NCI-H1417 treated with DMSO at 0.1 percent for 48 hours (cell line): ENCODE measurements at places on chromosomes 5 and 9.

DNA sequence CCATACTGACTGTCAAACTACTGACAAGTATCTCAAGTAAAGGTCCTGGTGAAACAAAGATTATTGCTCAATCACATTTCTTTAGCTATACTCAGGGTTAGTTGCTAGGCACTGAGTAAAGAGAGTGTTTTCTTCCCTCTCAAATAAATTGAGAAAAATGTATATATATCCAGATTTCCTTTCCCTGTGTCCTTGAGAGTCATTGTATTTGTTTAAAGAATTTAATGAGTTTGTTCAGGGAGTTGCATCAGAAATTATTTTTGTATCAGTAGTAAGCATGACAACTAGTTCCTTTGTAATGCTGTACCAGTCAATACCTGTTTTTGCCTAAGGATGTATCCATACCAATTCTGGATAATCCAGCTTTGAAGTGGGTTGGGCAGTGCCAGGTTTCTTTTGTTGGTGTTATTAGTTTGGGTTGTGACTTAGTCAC, 3.2 kb upstream of the ANKHD1 start:
- DNase-seq = no peak

DNA sequence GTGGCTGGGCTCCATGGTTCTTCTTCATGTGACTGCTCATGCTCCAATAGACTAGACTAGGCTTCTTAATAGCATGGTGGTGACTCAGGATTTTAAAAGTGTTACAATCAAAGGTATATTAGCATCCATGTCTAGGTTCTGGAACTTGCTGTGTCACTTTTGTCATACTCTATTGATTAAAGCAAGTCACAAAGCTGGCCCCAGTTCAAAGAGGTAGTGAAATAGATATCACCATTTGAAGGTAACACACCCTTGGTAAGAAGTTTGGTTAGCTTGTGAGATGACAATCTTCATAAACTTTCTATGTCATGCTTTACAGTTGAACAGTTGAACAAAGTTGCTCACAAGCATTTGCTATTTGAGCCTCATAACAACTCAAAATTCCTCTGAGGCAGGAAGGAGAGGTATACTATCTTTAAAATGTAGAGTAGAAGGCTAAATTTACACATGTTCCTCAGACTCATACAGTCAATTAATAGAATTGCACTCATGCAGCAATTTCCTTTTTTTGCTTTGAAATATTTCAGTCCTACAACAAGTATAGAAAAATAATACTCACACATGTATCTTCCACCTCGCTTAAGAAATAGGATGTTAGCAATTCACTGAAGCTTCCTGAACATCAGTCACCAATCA, 56.8 kb upstream of the TMEM252 start:
- no peak for DNase-seq

DNA sequence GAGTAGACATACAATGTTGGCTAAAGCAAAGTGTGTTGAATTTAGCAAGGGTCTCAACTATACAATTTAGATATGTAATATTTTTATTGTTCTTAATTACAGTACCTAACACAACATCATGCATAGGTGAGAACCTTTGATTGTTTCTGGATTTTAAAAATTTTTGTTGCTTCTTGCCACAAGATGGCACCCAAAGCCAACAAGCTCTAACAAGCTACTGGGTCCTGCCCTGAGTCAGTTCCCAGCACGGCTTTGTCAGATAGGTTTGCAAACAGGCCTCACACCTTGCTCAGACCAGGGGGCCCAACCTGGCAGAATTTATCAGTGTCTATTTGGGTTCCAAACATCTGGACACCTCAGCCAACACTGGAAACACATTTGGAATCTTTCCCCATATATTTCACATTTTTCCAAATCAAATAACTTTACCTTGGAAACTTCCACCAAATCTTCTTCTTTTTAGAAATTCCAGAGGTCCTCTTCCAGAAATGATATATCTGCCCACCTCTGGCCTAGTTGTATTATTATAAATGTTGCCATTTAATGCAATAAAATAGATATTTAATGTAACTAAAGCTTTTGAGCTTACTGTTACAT, 49.5 kb upstream of the EGFLAM start:
- DNase-seq = no peak

DNA sequence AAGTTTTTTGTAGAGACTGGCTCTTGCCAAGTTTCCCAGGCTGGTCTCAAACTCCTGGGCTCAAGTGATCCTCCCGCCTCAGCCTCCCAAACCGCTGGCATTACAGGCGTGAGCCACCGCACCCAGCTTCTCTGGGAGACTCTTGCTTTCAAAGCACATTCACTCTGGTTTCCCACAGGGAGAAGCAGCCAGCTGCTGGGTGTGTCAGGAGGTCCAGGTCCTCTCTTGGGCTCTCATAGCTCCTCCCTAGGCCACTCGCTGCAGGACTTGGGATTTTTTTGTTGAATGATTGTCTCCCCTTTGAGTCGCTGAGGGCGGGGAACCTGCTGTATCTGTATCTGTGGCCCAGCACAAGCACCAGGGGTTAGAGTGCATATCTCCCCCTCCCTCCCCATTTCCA, 68.4 kb upstream of the RAPGEF1 start:
- DNase-seq = no peak

- DNase-seq = no peak
Observed at GRCh38 chr5:161372682-161373344, 173.7 kb downstream of the GABRB2 start.

DNA sequence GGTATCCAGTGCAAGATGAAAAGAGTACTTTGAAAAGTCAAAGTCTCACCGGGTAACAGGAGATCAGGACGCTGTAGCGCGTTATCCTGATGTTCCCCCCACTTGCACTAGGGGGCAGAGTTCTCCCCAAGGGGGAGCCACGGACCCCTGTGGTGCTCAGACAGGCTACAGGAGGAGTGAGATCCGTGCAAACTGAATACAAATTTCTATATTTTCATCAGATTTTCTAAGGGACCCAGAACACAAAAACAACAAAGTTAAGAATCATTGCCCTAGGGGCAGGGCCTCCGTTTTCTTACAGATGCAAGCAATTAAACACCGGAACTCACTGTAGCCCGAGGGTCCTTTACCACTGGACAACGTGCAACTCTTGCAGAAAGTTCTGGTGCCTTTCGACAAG, 2.0 kb downstream of the MYO10 start:
- no peak for DNase-seq

GRCh38 chr5:6540111-6540827, 91.6 kb downstream of the UBE2QL1 start:
- DNase-seq = no peak

DNA sequence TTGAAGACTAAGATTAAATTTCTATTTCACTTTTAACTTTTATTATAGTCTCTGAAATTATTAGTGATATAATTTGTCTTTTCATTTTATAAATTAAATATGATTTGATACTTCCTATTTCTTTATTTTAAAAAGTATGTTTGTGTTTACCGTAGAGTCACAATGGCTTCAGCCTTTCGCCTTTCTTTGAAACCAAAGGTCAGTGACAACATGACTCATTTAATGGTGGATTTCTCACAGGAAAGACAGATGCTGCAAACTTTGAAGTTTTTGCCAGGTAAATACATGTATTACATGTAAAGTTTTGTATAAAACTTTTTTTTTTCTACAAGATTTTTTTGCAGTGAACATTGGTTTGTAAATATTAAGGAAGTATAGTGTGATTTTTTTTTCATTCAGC, 36.4 kb downstream of the FSD1L start:
- DNase-seq = no peak

DNA sequence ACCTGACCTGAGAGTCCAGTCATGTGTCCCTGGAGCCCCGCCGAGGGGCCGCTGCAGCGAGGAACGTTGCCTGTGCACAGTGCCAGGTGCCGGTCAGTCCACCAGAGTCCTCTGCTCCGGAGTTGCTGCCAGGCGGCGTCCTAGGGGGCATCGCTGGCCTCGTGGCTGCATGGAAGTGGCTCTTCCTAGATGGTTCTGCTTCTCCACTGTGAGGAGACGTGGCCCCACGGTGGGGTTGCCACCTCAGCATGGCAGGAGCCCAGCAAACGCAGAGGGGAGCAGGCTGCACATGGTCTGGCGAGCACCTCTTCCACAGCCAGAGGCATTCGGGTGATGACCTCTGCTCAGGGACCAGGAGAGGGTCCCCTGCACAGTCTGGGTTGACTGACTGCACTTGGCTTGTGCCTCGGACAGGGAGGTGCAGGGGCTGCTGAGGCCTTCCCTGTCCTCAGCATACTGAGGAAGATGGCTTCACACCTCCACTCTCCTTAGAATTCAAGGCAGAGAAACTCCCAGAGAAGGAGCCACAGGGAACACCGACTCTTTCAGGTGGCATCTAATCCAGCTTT, 25.9 kb upstream of the POMT1 start:
- DNase-seq = no peak

DNA sequence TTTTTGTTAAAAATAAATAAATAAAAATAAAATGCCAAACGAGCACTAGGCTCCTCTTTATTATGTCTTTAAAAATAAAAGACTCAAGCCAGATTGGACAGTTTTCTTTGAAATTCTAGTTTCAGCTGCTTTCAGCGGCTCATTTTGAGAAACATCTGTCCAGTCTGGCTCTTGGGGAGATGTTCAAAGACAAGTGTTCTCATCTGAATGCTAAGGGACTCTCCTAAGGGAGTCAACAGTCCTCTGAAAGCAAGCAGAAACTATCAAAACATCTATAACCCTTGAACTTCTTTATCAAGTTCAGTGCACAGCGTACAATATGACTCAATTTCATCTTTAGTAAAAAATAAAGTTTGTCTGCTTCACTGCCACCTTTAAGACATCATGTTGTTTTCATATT, 886.2 kb upstream of the DMAC1 start:
- no peak for DNase-seq

DNA sequence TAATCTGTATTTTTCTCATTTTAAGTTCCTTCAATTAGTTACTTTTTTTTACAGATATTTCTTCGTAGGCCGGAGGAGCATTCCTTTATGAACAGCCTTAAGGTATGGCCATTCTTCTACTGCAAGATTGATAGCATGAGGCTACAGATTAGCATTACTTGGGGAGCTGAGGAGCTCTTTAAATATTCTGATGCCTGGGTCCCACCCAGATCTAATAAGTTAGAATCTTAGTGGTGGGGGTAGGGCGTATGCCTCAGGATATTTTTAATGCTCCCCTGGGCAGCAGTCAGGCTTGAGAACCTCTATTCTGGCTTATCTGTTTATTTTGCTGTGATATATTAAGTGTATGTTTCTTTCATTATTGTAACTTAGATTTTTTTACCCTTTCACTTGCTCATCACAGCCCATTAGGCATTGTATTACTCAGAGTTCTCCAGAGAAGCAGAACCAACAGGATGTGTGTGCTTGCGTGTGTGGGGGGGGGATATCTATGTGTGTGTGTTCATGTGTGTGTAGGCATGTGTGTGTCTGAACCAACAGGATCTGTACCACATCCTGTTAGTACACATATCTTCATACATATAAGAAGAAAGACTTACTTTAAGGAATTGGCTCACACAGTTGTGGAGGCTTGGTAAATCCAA, 91.8 kb upstream of the MTAP start:
- no peak for DNase-seq

DNA sequence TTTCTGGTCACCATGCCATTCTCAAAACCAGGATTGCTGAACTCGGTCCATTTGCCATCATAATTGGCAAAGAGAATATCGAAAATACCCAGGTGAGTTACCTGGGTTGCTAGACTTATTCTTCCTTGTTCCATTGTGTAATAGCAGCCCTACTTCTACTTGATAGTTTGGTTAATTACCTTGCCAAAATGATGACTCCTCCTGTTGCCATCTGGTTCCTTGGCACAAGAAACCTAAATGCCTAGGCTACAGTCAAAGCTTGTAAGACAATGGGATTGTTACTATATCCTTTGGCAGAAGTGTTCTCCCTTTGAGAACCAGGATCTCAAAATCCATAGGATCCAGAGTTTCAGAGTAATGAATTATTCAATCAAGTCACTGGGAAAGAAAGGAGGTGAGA, 373.2 kb upstream of the ACTBL2 start:
- no peak for DNase-seq

- no peak for DNase-seq
Observed at GRCh38 chr9:37623267-37623666, 27.5 kb upstream of the FRMPD1 start.

DNA sequence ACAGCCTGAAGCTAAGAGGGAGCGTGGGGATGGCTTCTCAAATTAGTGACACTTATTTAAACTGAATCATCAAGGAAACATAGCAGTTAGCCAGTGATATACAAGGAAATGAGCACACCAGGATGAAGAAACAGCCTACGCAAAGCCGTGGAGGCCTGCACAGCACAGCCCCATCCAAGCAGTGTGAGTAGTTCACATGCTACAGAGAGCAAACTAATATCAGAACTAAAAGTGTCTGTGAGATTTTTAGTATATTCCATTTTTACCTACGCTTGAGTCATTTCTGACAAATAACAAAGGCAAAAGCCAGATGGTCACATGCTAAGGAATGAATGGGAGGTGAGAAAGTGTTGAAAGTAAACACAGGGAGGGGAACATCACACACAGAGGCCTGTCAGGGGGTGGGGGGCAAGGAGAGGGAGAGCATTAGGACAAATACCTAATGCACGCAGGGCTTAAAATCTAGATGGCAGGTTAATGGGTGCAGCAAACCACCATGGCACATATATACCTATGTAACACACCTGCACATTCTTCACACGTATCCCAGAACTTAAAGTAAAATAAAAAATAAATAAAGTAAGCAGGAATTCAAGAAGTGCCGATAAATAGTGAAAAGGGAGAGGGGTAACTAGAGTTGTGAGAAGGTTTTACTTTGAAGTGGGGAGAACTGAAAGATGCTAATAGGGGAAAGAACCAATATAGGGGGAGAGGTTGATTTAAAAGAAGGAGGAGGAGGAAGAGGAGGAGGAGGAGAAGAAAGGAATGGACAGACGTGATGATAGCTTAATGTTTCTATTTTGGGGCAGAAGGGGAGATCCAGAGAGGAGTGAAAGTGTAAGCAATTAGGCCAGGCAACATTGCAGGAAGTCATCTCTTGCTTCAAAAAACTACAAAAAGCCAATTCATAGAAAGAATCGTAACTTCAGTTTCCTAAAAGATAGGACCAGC, 100.9 kb upstream of the PTGER4 start:
- DNase-seq = no peak

DNA sequence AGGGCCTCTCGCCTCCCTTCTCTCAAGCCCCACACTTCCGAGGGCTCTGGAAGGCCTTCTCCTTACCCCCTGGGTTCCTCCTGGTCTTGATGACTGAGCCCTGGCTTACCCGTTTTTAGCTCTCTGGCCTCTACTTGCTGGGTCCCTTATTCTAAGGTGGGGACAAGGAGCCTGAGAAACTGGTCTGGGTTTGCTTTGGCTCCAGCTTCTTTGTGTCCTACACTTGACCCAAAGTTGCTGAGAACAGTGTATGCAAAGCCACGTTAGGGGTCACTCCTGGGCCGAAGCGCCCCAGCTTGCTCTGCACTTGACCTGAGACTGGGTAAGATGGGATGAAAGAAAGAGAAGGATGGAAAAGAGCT, 788 bp downstream of the ZNF346 start:
- no peak for DNase-seq

GRCh38 chr9:2299843-2300205, 284.7 kb downstream of the SMARCA2 start:
- DNase-seq = no peak

- no peak for DNase-seq
Observed at GRCh38 chr5:121937762-121938161, 24.0 kb upstream of the SRFBP1 start.

GRCh38 chr9:63817622-63818518, 1467.1 kb downstream of the FOXD4L5 start:
- no peak for DNase-seq

- no peak for DNase-seq
Observed at GRCh38 chr5:154274828-154275185, 84.3 kb downstream of the GALNT10 start.

- no peak for DNase-seq
Observed at GRCh38 chr9:136352682-136353081, 10.9 kb downstream of the DNLZ start.
